ENCODE measurements at places on chromosomes 7 and 10. TPM values are rescaled to one million over a fixed set of nuclear protein-coding genes. Genes with fewer than 3 reads are reported as not detected.

The NXPH1 gene
- not detected for total RNA-seq

DNA sequence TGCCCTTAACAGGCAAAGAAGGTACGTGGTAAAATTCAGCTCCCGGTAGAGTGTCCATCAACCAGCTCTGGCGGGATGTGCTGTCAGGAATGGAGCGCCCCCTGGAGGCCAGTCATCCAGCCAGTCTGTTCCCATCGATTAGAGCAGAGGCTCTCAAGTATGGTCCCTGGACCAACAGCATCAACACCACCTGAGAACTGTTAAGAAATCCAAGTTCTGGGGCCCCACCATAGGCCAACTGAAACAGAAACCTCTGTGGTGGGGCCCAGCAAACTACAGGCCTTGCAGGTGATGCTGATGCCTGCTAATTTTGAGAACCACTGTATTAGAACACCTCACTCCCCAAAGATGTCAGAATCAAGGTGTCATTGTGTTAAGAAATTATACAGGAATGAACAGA lies 109.2 kb downstream of the DPY19L1 start:
- peak; percentile 57 for DNase-seq

GRCh38 chr10:16845248-16845647 lies 28.0 kb upstream of the RSU1 start:
- no peak for DNase-seq

DNA sequence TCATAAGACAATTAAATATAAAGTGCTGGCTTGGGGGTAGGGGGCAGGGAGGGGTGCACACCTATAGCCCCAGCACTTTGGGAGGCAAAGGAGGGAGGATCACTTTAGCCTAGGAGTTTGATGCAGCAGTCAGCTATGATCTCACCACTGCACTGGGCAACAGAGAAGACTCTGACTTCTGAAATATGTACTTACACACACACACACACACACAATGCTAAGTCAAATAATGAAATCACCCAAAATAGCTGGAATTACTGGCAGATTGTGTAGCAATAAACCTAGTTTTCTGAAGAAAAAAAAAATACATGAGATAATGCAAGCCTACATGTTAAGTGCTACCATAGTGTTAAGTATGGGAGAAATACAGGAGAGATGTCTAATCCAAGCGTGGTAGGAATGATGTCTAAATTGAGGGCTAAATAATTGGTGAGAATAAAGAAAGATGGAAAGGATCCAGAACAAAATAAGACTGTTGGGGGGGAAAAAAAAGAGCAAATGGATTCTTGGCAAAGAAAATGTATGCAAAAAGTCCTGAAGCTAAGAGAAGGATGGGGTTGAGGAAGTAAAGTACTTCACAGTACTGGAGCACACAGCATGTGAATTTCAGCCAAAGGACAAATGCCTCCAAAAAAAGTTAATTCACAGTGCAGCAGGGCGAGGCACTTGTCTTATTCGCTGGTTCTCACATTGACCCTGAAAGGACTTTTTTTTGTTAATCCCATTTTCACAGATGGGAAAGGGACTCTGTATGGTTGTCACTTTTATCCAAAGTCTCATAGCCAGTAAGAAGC lies 73.9 kb downstream of the IGF2BP3 start:
- DNase-seq = no peak

DNA sequence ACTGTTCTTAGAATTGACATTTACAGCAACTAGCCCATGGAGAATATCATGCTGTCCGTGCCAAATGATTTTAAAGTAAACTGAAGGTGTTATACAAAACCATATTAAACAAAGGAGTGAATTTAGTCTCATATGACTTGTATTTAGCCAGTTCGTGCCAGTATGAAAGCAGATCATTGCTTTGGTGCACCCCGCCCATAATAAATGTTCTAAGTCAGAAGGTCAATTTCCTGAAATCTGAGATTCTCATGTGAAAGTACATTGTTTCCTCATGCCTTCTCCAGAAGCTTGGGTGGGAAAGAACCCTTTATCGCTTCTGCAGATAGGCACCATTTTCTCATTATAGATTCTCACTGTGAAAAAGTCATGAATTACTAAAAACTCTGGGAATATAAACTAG lies 106.4 kb downstream of the CAMK1D start:
- DNase-seq = no peak

- DNase-seq = no peak
These were observed 3.8 kb downstream of the NKX2-3 start for GRCh38 chr10:99536338-99537085.

The FZD8 gene
- 15.9 TPM for total RNA-seq

The WEE2 gene
- not detected for total RNA-seq

DNA sequence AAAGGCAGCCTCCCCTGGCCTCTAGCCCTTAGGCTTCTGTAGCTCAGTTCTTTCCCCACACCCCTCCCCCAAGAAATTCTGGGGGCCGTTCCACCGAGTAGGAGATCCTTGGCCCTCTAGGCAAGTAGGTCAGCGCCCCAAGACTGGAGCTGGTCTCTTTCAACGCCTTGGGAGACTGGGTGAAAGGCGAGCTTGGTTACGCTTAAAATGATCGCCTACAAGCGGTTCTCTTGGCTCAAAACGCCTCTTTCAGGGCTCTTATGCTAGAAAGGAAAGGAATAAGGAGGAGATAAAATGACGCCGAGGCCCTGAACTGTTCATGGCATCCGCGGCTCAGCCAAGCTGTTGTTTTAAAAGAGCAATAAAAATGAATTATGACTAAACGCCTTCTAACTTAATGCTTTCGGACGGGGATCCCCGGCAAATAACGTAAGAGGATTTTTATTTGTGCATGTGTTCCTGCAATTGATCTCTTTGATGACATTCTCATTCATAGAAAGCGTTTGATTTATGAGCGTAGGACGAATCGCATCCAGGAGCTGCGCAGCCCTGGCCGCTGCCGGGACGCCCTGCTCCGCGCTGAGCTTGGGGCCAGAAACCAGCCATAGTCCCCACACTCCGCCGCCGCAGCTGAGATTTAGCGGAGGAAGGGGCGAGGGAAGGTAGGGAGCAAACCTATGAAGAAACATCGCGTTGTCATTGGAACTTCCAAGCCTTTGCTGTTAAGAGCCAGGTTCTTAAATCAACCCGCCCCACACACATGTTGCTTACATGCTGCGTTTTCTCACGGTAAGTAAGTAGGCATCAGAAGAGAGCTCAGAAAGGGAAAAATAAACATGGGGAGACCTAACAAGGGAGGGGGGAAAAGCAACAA lies 3.0 kb upstream of the HOXA1 start:
- DNase-seq = no peak

GRCh38 chr7:30252885-30253795 lies 31.3 kb upstream of the ZNRF2 start:
- peak; percentile 18 for DNase-seq

- DNase-seq = no peak
These were observed 78.6 kb upstream of the IFRD1 start for GRCh38 chr7:112371701-112372100.

GRCh38 chr7:16559497-16560179 lies 33.0 kb downstream of the LRRC72 start:
- no peak for DNase-seq

DNA sequence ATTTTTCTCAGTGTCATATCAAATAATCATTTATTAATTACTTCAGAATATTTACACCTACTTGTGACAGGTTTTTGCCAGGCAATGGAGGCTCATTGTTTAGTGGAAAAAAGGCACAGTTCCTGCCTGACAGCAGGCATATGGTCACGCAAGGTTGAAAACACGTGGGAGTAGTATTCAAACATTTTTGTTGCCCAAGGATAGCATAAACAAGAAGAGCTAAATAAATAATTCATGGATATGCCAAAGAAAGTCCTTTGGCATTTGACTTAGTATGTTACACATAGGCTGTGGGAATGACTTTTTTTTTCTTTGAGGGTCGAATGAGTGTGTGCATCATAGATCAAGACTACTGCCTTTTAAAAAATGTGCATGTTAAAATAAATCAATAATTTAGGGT lies 120.5 kb upstream of the SEMA3E start:
- no peak for DNase-seq

GRCh38 chr7:118627467-118627866 lies 403.0 kb downstream of the ANKRD7 start:
- no peak for DNase-seq

The RBP3 gene
- not detected for total RNA-seq

Measured in SJSA1 (cell line).